ENCODE measurements at places on chromosomes 6 and 20.

GRCh38 chr6:138814179-138814834 is 18.4 kb downstream of the ECT2L start:
- DNase-seq, result no peak

GRCh38 chr20:33499355-33499754 is 9.5 kb downstream of the CBFA2T2 start:
- no peak for DNase-seq

GRCh38 chr6:16165641-16166040 is 36.8 kb downstream of the MYLIP start:
- DNase-seq, result no peak

DNA sequence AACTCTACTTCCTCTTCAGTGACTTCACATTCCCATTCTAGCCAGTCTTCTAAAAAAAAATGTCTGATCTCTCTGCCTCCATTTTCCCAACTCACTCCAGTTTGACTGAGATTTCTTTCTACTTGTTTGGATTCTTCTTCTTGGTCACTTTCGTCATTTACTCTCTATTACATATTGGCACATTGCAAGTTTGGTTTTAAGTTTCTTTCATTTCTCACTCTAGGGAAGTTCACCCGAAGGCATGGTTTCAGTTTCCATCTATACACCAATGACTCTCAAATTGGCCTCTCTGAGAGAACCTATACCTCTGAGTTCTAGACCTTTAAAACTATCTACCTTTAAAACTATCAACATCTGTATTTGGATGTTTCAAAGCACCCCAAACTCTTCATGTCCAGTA is 51.3 kb downstream of the CD109 start:
- no peak for DNase-seq

DNA sequence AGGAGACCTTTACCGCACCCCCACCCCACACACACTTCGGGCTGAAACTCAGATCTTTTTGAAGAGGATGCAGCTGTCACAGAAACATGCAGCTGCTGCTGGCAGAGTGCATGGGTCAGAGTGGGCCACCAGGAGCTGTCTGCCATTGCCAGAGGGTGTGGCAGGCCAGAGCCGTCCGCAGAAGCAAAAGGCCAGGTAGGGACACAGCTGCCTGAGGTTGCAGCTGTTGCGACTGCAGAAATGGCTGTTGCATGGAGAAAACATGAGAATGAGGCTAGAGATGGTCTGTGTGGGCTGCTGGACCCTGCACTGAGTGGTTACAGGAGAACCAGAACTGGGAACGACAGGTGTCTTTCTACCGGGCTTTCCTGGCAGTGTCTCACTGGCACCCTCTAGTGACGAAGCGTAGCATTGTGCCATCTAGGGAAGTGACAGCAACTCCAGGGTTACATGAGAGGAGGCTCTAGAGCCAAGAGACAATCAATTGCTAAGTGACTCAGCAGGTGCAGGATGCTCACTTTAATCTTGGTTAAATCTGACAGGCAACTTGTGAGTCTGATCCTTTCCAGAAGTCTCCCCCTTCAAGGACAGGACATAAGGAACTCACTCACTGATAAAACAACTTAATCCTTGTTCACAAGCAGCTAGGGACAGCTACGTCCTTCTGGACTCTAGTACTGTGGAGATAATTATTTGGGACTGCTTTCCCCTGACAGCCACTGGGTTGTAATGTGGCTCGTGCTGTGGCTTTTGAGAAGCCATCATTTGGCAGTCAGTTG is 29.1 kb upstream of the SERPINB9 start:
- DNase-seq, result peak; percentile 81

DNA sequence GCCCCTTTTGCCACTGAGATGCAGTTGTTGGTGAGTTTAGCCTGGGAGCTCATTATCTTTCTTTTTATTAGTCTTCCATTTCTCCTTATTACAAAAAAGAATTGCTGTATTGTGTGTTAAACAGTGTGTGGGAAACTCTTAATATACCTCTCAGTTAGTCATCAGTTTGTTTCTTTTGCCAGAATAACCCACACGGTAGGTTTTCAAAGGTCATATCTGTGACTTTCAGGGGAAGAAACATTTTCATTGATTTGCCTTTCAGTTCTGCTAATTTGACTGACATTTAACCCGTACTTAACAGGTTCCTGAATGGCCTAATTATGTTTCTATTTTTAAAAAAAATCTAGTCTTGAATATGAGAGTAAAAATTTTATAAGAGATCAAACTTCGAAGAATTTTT is 145.3 kb downstream of the KHDC1L start:
- no peak for DNase-seq

DNA sequence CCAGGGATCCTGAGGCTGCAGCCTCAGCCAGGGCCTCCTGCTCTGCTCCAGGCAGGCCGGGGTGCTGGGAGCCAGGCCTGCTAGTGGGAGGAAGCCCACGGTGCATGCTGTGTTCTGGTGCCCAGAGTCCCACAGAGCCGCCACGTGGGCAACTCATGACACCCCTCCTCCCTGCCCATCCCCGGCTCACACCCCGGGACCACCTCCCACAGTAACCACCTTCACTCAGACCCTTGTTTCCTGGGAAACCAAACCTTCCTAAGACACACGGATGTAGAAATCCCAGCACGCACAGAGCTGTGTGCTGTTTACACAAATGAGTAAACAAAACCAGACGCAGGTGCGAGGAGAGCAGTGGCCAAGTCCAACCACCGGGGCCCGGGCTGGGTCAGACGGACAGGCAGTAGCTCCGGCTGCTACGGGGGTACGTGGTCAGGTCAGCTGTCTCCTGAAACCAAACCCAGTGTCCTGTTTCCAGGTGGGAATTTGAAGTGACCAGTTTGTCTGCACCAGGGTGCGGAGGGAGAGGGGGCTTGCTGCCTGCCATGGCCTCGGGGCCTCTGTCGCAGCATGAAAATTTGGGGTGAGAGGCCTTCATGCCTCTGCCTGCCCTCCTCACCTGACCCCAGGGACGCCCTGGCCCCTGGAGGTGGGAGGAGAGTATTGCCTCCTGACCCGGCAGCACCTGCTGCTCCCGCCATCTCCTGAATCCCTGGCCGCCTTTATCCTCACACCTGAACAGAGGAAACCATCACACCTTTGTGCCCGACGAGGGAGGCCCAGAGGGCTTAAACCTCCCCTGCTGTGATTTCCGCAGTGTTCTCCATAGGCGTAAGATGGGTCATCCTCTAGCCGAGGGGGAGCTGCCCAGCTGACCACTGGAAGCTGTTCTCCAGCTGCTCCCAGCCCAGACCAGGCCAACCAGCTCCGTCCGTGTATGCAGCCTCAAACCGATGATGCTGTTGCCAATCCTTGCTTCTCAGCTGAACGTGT is 52.0 kb upstream of the SMOC2 start:
- no peak for DNase-seq

DNA sequence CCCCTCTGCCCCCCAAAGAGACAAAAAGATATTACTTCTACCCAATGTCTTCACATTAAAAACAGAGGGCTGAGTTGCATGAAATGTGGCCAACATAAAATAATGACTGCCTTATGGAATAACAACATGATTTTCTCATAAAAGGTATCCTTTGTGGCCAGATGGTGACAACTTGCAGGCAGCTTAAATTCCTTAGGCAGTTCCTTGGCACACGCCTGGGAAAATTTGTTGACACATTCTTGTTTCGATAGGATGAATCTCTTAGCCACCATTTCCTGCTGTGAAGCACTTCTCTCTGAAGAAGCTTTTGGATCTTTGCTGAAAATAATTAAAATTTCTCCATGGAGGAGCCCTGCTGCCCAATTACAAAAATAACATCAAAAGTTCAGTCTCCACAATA is 109.0 kb upstream of the COL21A1 start:
- no peak for DNase-seq

DNA sequence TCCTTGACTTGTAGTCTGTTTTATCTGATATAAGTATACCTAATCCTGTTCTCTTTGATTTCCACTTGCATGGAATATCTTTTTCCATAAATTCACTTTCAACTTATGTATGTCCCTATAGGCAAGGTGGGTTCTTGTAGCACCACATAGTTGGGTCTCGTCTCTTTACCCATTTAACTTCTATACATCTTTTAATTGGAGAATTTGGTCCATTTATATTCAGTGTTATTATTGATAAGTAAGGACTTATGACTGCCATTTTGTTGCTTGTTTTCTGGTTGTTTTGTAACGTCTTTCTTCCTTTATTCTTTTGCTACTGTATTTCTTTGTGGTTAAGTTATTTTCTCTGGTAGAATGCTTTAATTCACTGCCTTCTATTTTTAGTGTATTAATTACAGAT is 14.5 kb upstream of the ZNF311 start:
- DNase-seq, result no peak

DNA sequence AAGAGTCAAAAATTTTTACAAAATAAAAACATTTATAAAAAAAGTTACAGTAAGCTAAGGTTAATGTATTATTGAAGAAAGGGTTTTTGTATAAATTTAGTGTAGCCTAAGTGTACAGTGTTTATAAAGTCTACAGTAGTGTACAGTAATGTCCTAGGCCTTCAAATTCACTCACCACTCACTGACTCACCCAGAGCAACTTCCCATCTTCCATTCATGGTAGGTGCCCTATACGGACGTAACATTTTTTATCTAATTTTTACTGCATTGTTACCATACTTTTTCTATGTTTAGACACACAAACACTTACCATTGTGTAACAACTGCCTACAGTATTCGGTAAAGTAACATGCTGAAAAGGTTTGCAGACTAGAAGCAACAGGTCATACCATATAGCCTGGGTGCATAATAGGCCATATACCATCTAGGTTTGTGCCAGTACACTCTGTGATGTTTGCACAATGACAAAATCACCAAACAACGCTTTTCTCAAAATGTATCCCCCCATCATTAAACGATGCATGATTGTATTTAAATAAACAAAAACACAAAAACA is 6.0 kb downstream of the MTFR2 start:
- DNase-seq, result no peak

GRCh38 chr6:62393608-62394007 is 107.6 kb upstream of the KHDRBS2 start:
- no peak for DNase-seq

GRCh38 chr20:62709537-62709905 is 885 bp downstream of the NTSR1 start:
- no peak for DNase-seq

DNA sequence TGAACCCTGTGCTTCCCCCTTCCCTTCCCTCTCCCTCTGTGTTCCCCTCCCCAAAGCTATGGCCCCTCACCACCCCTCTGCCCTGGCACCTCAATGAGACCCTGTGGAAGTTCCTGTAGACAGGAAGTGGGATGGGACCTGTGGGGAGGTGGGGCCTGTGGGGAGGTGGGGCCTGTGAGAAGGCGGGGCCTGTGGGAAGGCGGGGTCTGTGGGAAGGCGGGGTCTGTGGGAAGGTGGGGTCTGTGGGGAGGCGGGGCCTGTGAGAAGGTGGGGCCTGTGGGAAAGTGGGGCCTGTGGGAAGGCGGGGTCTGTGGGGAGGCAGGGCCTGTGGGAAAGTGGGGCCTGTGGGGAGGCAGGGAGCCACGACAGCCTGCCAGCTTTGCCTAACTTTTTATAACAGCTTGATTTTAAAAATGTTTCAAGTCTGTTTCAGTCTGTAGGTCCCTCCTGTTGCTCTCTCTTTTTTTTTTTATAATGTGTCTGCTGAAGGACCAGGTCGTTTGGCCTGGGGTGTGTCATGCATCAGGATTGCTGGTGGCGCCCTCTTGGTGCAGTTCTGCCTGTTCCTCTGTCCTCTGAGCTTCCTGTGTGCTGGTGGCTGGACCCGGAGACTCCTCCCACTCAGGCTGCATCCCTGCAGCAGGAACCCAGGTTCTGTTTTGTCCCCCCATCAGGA is 70.5 kb upstream of the SLCO4A1 start:
- DNase-seq, result no peak

DNA sequence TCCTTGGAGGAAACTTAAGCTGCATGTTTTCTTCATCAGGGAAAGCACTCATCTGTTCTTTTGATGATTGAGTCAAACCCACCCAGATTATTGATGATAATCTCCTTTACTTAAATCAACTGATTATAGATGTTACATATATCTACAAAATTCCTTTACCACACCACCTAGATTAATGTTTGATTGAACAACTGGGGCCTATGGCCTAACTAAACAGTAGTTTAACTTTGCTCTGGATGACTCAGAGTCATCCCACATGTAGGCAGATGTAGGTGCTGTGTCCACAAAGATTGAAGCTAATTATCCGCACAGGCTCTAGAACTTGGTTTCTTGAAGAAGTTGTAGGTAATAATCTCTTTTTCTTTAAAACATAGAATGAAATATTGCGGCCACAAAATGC is 42.2 kb downstream of the PKIB start:
- DNase-seq, result no peak

- peak; percentile 35 for DNase-seq
Measured at GRCh38 chr6:12012558-12013306, 620 bp downstream of the HIVEP1 start.

DNA sequence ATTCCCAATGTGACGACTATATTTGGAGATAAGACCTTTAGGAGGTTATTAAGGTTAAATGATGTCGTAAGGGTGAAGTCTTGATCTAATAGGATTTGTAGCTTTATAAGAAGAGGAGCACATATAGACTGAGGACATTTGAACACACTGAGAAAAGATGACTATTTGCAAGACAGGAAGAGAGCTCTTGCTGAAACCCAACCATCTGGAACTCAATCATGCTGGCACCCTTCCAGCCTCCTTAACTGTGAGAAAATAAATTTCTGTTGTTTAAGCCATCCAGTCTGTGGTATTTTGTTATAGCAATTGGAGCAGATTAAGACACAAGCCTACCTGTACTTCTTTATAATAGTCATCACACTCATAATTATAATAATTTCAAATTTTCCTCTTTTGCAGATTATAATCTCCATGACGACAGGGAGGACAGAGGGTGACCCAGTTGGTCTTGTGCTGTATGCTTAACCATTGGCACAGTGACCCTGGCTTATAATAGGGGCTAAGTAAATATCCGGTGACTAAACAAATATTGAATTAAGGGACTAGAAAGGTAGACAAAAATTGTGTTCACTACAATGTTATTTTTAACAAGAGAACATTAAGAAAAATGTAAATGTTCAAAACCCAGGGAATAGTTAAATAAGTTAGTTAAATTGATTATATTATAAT is 206.4 kb upstream of the HDDC2 start:
- DNase-seq, result no peak

DNA sequence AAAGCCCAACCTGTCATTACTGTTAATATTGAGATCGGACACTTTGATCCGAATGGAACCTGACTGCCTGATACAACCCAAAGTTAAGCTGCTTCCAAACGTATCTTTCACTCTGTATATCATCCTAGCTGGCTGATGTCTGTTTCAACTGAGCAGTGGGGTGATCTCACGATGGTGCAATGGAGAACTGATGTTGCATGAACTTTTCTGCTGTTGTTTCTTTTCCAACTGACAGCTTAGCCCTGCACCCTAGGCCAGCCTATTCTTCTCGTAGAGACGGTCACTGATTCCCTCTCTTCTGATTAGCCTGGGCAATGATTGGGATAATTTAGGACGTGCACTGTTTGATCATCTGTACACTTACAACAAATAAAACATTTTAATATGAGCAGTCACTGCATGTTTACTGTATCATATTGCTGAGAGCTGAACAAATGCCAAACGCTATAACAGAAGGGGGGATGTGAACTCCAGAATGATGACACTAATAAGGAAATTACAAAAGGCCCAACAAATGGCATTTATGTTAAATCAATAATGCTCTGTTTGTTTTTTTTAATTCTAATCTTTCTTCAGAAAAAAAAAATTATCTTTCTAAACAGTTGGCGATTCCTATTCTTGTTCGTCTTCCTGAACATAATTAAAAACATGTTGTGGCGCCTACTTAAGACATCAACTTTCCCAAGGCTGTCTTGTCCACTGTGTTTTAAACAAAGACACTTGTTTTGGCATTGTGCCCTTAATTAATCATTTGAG is 184.8 kb downstream of the ZNF217 start:
- no peak for DNase-seq

GRCh38 chr6:20118892-20119291 is 93.4 kb downstream of the MBOAT1 start:
- no peak for DNase-seq
